Heart left ventricle (tissue), 16 donors: ENCODE measurements at places on chromosomes 2 and 18. TPM values are rescaled to one million over a fixed set of nuclear protein-coding genes. Genes with fewer than 3 reads are reported as not detected.

DNA sequence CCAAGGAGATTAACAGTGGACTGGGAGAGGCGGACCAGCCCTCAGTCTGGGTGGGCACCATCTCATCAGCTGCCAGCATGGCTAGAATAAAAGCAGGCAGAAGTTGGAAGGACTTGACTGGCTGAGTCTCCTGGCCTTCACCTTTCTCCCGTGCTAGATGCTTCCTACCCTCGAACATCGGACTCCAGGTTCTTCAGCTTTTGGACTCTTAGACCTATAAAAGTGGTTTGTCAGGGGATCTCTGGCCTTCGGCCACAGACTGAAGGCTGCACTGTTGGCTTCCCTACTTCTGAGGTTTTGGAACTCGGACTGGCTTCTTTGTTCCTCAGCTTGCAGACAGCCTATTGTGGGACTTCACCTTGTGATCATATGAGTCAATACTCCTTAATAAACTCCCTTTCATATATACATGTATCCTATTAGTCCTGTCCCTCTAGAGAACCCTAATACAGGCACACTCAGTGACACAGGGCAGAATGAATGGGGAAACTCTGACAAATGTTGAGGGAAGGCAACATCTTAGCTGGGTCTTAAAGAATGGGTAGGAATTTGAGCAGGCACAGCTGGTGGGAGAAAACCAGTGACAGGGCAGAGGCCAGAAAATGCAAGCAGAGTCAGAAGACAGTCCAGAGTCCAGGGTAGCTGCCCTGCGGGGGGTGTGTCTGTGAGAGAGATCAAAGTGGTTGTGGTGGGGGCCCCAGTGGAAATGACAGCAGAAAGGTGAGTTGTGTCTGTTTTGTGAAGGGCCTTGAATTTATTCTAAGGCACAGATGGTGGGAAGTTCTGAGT is 108.1 kb upstream of the CD302 start:
- no peak for DNase-seq

DNA sequence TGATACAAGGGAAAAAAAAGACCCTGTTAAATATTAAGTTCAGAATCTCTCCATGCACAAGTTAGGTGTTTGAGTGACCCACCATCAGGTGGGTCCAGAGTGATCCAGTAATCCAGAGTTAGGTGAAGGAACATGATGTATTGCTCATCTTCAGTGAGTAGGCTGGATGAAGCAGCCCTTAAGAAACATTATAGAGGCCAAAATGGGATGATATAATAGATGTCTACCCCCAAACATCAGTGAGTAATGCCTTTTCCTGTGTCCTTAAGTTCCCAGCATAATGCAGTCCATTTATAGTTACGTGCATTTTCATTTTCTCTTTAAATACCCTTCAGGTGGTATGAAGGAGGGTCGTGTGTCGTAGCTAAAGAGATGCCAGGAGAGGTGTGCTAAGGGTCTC is 89.6 kb downstream of the MAP4K4 start:
- no peak for DNase-seq

DNA sequence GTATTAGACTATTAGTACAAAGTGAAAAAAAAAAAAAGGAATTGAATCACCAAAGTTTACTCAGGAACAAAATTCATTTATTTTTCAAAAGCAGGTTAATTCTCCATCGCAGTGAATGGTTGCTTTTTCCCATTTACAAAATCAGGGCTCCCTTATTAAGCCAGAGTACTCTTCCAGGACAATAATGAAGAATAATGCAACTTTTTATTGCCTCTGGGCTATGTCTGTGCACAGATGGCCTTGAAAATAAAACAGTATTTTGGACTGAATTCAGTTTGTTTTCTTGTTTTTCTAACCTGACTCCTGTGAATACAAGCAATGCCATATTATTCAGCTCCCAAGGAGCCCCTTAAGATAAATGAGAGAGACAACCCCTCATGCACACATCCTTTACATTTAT is 246.8 kb downstream of the KCNS3 start:
- no peak for DNase-seq

BCL11A gene
- 30.5 TPM for total RNA-seq

TUBA3D gene
- total RNA-seq: 117 TPM

ADRA2B gene
- 3.6 TPM for total RNA-seq

GRCh38 chr2:68387408-68388350 is 22.6 kb downstream of the PLEK start:
- DNase-seq: no peak

ERMN gene
- total RNA-seq: 0.20 TPM

MPP4 gene
- total RNA-seq: not detected

- no peak for DNase-seq
Observed at GRCh38 chr2:56127010-56127409, 56.8 kb upstream of the CCDC85A start.

PFN4 gene
- 0.76 TPM for total RNA-seq

GRCh38 chr2:237448626-237449025 is 34.7 kb upstream of the COL6A3 start:
- no peak for DNase-seq

DNAJC5G gene
- total RNA-seq: 1.6 TPM

ANKRD30BL gene
- total RNA-seq: not detected

ZNF385B gene
- total RNA-seq: 2.3 TPM

LIPG gene
- 12.1 TPM for total RNA-seq

DNA sequence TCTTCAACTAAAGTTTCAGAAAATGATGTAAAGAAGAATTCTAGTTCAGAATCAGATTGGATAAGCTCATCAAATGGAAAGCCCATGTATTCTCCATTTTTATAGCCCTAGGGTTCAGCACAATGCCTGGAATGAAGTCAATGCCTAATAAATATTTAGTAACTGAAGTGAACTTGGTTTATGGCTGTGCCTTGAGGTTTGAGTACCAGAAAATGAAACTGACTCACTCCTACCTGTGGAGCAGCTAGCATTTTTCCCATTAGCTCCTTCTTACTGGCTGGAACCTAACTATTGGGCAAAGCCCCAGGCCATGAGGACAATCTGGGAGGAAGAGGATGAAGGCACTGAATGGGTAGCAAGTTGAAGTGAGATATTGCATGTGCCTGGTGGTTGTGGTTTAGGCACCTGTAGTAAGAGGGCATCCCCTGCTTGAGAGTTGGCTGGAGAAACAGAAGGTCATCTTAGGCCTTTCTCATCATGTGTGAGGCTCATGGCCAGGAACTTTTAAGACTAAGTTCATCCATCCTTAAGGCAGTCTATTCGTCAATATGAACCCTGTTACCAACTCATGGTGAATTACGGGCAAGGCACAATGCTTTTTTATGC is 85.0 kb upstream of the LYPD1 start:
- no peak for DNase-seq

SERPINE2 gene
- 14.7 TPM for total RNA-seq

COX5B gene
- 970 TPM for total RNA-seq

DNA sequence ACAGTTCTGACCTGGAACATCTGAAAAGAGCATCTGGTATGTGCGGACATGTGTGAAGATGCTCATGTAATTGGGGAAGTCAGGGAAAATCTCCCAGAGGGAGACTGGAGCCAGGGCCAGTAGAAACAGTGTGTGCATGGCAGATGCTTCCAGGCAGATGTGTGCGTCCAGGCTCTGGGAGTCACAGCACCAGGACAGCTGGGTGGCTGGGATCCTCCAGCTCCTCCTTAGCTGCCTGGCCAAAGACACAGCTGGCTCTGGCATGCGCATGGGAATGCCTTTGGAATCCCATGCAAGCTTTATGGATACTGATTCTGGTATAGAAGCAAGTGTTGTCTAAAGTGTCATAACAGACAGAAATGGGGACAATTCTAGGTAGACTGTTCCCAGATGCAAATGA is 369.7 kb downstream of the INSIG2 start:
- no peak for DNase-seq

GRCh38 chr2:156852681-156853080 is 404.8 kb upstream of the GALNT5 start:
- DNase-seq: no peak

DNA sequence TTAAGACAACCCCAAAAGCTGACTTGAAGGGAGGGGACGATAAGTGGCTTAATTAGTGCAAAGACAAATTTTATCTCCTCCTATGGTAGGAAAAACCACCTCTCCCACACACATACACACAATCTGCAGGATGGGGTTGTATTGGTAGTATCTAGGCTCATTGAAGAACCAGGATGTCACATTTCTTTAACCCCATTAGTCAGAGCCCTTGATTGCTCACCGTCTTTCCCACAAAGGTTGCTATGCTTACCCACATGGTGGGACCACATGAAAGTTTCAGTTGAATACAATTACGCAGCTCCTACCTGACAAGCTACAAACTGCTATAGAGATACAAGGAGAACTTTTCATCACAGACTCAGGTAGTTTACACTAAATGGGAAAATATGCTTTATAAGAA is 765.0 kb upstream of the CELF4 start:
- no peak for DNase-seq

- no peak for DNase-seq
Observed at GRCh38 chr2:96163415-96163767, 18.2 kb upstream of the DUSP2 start.

TPO gene
- total RNA-seq: 10.4 TPM

- no peak for DNase-seq
Observed at GRCh38 chr2:159976527-159977160, 85.8 kb downstream of the PLA2R1 start.

C2orf81 gene
- 0.83 TPM for total RNA-seq

GRCh38 chr2:102005989-102006885 is 14.5 kb downstream of the IL1R2 start:
- DNase-seq: no peak

DNA sequence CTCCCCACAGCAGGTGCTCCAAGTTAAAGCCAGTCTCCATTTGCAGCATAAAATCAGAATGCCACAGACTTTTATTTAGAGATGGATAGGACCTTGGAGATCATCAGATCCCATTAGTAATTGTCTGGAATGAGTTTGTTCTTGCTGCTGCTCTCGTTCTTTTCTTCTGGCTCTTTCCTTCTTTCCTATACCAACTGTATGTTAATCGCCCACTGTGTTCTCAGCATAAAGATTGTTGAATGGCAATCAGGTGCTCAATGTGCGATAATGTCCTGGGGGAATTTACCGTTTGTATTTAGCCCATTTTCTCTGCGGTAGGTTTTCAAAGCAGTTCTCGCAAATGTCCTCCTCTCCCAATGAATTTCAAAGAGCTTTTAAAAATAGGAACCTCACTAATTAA is 3.3 kb downstream of the GPR39 start:
- no peak for DNase-seq

FOXD4L1 gene
- not detected for total RNA-seq

- DNase-seq: no peak
Observed at GRCh38 chr2:152445791-152446201, 110.8 kb downstream of the FMNL2 start.

- no peak for DNase-seq
Observed at GRCh38 chr2:137952586-137953129, 11.6 kb upstream of the HNMT start.

TMEM18 gene
- total RNA-seq: 8.8 TPM

SPC25 gene
- total RNA-seq: 1.0 TPM

DNA sequence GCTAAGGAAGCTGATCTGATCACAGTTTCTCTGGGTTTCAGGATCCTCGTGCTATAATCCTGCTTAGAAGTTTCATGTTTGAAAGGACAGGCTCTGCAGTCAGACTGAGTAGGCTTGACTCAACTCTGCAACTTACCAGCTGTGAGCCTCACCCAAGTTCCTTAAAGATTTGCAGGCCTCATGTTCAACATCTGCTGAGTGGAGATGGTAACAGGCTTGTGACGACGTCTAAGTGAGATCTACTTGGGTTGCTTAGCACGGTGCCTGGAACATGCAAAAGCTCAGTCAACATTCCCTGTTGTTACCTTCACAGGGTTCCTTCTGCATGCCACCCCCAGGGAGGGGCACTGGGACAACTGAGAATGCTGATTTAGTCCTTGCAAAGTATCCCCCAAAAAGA is 164.2 kb downstream of the C1D start:
- DNase-seq: no peak

CAPN14 gene
- 0.19 TPM for total RNA-seq

DNA sequence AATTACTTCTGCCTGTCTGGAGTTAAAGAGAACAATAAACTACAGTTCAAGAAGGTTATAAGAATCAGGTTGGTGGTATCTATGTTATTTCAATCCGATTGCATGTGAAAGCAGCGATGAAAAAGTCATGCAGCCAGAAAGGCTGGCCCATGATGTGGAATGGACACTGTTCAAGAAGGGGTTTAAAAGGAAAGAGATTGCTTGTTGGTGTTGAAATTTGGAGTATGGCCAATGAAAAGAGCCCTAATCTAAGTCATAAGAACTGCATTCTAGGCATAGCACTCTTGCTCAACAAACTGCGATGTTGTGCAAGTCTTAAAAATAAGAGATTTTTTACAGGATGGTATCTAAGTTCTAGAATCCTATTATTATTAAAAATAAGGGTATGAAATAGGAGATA is 61.3 kb downstream of the EFEMP1 start:
- DNase-seq: no peak

- no peak for DNase-seq
Observed at GRCh38 chr18:25658476-25658875, 306.5 kb upstream of the ZNF521 start.

- DNase-seq: no peak
Observed at GRCh38 chr2:51795248-51795888, 763.4 kb upstream of the NRXN1 start.

DNA sequence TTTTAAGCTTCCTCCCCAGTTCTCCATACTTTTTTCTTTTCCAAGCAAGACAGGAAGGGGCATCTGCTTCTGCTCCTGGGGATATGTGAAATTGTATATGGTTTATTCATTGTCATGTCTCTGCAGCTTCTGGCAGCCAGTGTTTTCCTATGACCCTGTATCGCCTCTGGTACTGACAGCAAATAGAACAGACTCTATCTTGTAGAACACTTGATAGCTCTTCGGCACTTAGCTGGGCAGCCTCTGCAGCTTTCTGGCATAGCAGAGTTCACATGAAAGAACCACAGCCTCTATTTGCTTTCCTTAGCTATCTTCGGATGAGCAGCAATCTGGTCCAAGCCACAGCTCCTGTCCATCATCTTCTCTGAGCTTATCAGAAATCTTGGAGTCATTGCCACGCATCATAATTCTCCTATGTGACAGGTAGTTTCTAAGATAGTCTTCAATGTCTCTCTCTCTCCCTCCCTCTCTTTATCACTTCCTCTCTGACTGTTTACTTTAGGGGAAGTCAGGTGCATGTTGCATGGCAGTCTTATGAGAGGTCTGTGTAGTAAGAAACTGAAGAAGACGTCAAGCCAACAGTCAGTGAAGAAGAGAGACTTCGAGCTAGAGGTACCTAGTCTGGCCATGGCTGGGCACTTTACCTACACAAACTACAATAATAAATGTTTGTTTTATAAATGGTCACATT is 627.7 kb upstream of the CDH2 start:
- no peak for DNase-seq

GRCh38 chr2:149739171-149739882 is 151.8 kb upstream of the MMADHC start:
- no peak for DNase-seq

GRCh38 chr2:239398521-239398921 is 2.3 kb downstream of the HDAC4 start:
- no peak for DNase-seq

GRCh38 chr2:107027205-107027604 is 141.2 kb upstream of the ST6GAL2 start:
- no peak for DNase-seq

- no peak for DNase-seq
Observed at GRCh38 chr2:74578408-74578807, 23.9 kb downstream of the DOK1 start.

GRCh38 chr2:128442891-128443302 is 124.2 kb upstream of the HS6ST1 start:
- DNase-seq: no peak

ITGA6 gene
- total RNA-seq: 51.2 TPM

- no peak for DNase-seq
Observed at GRCh38 chr18:2441544-2441943, 129.8 kb downstream of the METTL4 start.
